ENCODE measurements at places on chromosomes 3 and 15. TPM values are rescaled to one million over a fixed set of nuclear protein-coding genes. Genes with fewer than 3 reads are reported as not detected.

TMEM266 gene
- polyA plus RNA-seq = not detected

HCLS1 gene
- polyA plus RNA-seq = 12.3 TPM

LIPH gene
- polyA plus RNA-seq = 0.07 TPM

SLC28A1 gene
- 0.32 TPM for polyA plus RNA-seq

ELP6 gene
- polyA plus RNA-seq = 28.7 TPM

ANKDD1A gene
- polyA plus RNA-seq = 2.1 TPM

RTP3 gene
- polyA plus RNA-seq = not detected

GRCh38 chr15:79032656-79033055 lies 57.9 kb downstream of the RASGRF1 start:
- no peak for DNase-seq

GRCh38 chr3:67228136-67228535 lies 230.0 kb downstream of the KBTBD8 start:
- no peak for DNase-seq

GRCh38 chr3:59386165-59386564 lies 336.3 kb upstream of the CFAP20DC start:
- DNase-seq = no peak

- no peak for DNase-seq
Measured at GRCh38 chr15:97712530-97712929, 248.0 kb upstream of the ARRDC4 start.

GRCh38 chr3:194274424-194275085 lies 76.6 kb downstream of the CPN2 start:
- DNase-seq = no peak

- no peak for DNase-seq
Measured at GRCh38 chr3:119913021-119913420, 131.1 kb downstream of the NR1I2 start.

GRCh38 chr3:117091676-117092075 lies 382.1 kb downstream of the TUSC7 start:
- DNase-seq = no peak

DNA sequence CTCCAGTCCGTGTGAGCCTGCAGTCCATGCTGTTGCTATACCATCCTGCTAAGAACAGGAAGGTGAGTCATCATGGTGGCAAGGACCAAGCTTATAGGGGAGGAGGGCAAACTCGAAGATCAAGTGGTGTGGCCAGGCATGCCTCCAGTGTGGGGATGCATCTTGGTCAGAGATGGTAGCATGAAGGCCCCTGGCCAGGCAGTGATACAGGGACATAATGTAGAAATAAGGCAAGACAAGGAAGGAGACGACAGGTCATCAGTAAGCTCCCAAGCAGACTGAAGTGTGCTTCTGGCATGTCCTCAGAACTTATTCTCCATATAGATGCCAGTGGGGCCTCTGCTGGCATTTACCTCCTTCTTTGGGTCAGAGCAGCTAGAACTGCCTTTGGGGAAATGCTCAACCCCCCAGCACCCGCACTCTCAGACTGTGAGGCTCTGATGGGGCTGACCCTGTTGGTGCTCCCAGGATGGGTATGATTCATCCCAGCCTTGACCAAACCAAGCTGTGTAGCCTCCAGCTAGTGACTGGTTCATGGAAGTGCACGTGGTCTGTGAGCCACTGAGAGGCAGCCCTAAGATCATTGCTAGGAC lies 52.5 kb upstream of the ATP2B2 start:
- DNase-seq = no peak

- no peak for DNase-seq
Measured at GRCh38 chr15:88091444-88092016, 165.0 kb downstream of the NTRK3 start.

DNA sequence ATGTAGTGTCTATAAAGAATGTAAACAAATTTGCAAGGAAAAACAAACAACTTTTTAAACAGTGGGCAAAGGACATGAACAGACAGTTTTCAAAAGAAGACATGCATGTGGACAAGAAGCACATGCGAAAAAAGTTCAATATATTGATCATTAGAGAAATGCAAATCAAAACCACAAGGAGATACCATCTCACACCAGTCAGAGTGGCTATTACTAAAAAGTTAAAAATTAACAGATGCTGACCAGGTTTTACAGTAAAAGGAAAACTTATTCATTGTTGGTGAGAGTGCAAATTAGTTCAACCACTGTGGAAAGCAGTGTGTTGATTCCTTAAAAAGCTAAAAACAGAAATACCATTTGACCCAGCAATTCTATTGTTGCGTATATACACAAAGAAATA lies 47.1 kb upstream of the LSAMP start:
- DNase-seq = no peak

GRCh38 chr3:86147119-86147518 lies 843.8 kb downstream of the VGLL3 start:
- DNase-seq = no peak

DNA sequence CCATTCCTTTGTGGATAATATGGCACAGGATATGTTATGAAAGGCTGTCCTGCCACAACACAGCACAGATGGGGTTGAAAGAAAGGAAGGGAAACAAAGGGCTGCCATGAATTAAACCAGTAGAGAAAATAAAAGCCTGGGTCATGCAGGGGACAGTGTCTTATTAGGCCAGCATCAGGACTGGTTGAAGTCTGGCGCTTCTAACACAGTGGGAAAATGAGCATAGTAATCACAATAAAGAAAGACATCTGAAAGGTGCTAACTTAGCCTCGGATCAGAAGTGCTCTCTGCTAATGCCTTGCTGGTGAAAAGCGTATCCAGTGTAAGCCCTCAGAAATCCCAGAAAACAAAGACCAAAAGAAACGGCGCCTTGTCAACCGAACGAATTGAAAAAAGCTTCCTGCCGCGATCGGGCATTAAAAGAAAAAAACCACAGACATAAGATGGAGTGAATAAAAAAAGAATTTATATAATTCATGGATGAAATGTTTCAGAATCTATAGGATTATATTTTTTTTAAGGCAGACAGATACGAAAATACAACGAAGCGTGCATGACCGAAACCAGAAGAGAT lies 566 bp upstream of the MKRN3 start:
- DNase-seq = no peak

DNA sequence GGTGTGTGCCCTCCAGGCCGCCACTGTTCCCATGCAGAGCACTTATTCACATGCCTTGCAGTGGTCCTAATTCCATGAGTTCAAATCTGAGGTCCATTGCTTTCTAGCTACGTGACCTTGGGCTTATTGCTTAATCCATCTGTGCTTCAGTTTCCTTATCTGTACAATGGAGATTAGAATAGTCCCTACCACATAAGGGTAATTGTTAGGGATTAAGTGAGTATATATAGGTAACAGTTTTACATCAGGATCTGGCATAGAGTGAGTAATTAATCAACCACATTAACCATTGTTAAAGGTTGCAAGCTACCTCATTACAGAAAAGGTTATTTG lies 7.6 kb downstream of the CPN2 start:
- DNase-seq = no peak

DNA sequence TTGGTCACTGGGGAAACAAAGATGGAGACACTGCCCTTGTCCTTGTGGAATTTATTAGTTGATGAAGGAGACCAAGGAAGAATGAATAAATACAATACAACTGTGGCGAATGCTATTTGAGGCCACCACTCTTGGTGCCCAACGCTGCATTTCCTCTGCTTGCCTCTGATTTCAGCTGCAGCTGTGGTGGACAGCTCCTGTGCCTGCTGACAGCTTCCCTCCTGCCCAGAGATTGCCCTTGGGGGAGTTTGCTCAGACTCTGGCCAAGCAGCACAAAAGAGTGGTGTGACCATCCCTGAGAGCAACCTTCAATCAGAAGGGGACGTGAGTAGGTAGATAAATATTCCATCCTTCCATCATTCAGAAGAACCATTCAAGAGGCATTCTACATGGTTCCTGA lies 64.6 kb upstream of the FHIT start:
- peak; percentile 46 for DNase-seq

DNA sequence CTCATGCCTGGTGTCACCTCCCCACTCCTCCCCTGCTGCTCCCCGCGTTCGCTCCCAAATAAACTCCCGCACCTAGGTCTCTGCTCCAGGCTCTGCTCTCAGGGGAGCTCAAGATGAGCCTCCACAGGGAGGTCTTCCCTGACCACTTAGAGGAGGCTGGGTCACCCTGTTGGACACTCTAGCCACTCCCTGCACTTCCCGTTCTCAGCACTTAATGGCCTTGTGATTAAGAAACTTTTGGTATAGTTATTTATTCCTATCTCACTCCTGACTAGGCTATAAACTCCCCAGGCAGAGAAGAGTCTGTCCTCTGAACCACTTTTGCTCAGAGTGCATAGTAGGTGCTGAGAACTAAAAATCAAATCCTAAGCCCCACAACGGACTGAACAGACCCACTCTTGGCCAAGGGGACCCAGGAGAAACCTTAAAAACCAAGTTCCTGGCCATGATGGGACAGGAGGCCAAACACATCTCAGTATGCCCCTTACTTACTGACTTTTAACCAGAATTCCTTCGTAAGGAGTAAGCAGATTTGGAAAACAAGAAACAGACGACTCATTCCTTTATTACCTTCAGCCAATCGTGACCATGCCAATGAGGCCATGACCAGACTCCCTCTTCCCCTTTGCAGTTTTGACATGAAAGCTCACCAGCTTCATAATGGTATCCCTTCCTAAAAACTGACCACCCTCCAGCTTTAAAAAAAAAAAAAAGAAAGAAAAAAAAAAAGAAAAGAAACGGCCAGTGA lies 69.0 kb upstream of the HRH1 start:
- no peak for DNase-seq

DNA sequence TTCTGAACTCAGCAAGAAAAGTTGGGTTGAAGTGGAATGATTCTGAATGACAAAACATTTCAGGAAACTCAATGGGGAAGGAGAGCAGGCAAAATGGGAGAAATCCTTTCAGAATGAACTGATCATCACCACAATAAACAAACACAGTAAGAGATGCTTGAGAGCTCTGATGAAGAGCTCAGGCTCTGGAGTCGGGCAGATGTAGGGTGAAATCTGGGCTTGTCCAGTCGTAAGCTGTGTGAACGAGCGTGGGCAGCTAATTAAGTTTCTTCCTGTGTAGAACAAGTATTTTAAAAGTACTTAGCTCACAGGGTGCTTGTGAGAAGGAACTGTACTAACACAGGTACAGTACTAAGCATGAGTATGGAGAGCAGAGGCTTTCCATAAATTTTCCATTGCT lies 406.2 kb downstream of the FOXP1 start:
- DNase-seq = no peak

- no peak for DNase-seq
Measured at GRCh38 chr3:195916291-195916690, 7.9 kb upstream of the TNK2 start.

DNA sequence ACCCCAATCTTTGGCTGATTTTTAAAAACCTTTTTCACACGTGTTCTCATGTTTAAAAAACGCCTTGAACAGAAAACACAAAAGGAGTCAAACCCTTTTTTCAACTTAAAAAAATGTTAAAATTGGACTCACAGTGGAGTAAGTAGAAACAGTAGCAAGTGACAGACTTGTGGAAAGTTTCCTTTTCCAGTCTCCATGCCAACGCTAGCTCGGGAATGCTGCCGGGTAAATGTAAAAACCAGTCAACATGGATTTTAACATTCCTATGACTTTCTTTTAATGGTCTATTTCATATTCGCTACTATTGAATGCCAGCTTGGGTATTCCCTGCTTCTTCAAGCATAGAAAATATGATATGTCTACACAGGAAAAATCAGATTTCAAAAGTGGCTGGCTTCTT lies 1.6 kb upstream of the PROK2 start:
- DNase-seq = no peak

DNA sequence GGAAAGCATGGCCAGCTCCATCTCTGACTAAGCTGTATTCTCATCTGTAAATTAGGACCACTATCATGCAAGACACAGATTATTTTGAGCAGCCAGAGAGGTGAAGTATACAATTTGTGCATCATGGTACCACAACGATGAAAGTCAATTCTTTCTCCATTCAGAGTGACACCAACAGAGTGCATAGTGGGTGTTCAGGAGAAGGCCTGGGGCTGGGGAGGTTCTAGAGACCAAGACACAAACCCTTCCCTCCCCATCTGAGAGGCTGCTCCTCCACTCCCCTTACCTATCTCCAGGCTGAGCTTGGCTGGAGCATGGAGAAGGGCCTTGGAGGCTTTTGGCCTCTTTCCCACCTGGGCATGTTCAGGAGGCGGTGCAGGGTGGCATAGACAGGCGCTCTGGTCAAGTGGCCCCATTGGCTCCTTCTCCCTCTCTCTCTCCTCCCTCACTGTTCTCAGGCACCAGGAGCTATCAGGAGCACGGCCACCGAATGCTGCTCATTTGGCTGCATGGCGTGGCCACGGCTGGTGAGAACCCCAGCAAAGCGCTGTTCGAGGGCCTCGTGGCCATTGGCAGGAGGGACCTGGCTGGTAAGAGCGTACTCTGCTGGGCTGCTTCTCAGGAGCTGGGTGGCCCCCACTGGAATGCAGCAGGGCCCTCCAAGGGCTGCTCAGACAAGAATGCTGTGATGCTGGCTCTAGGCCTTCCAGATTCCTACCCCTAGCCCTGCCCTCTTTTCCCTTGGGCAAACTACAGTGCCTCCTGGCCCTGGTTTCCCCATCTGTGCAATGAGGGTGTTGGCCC lies 37.9 kb downstream of the ANKDD1A start:
- DNase-seq = no peak

DNA sequence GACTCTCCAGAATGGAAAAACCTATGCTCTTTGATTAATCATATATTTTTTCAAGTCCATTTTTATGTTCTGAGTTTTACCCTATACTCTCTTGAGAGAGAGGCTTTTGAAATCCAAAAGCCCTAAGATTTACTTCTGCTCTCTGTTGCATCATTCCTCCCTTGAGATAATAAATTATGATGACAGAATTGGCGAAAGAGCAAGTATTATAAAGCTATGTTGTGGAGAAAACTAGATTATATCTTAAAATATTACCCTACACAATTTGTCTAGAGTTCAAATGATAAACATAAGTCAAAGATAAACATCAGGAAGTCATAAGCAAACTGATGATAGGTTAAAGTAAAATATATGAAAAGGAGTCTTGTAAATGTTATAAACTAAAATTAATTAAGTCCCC lies 293.4 kb upstream of the MME start:
- DNase-seq = no peak

DNA sequence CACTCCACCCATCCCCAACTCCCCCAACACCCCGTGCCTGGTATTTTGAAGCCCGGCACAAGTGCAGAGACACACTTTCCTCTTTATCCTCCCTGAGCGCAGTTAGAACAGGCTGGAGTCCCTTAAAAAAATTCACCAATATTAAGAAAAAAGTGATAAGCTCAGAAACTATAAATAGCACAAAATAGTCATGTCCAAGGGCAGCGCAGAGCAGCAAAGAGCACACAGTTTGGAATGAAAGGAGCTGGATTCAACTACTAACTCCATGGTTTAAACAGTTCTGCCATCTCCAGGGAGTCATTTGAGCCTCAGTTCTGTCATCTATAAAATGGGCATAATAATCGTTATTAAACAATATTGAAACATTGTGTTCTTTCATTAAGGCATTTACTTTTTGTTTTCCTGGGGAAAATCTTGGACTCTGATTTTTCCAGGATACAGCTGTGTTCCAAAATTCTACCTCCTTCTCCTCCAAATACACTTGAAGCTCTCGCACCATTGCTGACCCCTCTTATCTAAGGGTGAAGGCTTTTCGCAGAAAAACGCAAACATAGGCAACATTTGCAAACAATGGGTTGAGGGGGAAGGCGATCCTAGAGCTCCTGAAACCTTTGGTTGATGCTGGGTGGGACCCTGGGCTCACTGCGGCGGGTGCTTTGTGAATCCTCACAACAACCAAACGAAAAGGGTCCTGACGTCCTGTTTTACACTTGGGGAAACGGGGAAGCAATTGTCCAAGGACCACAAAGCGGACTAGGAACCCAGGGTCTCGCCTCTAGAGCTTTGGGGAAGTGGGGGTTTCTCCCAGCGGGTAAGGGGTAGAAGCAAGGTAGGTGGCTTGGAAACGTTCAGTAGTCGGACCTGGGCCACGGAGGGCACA lies 41.8 kb downstream of the EPHB3 start:
- no peak for DNase-seq

- DNase-seq = no peak
Measured at GRCh38 chr15:68794863-68795262, 25.8 kb downstream of the ANP32A start.
